COLO829 (cell line): ENCODE measurements at places on chromosomes 1 and 21.

DNA sequence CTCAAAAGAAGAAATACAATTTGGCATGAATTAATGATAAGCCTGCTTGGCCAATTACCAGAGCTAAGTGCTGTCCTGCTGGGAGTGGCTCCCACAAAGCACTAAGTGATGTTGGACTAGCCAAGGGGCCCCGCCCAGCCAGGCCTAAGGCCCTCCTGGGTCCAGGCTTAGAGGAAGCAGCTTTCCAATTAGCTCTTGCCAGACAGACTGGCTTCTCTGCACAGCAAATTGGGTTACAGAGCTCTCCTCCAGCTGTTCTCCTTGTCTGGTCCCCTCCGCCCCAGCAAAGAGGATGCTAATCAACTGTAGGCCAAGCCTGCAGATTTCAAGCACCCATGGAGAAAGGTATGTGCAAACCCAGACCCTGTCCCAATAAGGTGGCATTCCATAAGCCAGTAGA lies 151.9 kb downstream of the DMRTA2 start:
- DNase-seq, result no peak

DNA sequence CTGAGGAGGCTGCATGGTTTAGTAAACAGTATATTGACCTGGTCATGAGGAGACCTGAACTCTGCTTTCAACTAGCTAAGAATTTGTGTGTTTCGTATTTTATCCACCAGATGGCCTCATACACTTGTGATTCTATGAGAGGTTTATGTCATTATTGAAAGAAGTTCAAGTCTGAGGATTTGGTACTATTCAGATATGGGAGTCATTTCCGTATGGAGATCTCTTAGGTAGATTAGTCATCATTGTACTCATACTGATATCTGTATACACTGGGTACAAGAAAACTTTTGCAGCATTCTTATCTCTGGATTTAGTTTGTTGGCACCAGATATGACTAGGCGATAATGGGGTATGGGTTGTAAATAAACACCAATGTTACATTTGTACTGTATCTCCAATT lies 26.6 kb downstream of the ATF6 start:
- DNase-seq, result peak; percentile 63

DNA sequence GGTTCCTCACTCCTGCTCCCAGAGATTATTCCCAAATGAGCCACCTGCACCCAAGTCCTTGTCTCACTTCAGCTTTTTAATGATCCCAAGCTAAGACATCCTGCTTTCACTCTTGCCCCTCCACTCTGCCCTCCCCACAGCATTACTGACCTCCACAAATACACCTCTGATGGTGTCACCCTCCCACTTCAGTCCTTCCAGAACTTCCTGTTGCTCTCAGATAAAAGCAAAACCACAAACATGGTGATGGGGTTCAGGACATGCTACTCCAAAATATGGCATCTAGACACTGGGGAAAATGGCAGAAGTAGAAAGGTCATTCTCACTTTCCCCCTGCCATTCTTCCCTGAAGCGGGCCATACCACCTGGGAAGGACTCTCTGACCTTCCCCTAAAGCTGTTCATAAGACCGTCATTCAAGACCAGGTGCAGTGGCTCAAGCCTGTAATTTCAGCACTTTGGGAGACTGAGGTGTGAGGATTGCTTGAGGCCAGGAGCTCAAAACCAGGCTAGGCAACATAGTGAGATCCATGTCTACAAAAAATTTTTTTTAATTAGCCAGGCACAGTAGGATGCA lies 65.8 kb upstream of the KLHDC7A start:
- DNase-seq, result no peak

DNA sequence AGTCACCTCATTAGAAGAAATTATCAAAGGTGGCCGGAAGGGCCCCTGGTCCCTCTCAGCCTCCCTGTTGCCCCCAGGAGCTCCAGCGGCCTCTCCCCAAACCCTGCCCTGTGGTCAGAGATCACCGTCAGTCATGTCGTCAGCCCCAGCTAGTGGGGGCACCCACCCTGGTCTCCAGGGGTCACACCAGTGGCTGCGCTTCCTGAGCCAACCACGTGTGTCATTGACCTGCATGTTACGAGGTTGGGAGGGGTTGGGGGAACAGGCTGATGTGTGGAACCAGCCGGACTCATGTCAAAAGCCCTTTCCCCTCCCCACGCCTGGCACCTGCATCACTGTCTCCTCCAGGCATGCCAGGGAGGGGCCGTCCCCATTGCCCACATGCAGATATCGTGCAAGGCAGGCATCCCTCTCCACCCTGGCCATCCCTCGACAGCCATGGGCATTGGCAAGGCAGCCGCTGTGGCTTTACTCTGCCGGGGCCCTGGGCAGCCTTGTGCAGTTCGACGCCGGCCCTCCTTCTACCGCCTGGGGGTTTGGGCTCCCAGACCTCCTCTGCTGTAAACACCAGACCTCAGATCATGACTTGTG lies 128.7 kb downstream of the CRYAA start:
- DNase-seq, result no peak

DNA sequence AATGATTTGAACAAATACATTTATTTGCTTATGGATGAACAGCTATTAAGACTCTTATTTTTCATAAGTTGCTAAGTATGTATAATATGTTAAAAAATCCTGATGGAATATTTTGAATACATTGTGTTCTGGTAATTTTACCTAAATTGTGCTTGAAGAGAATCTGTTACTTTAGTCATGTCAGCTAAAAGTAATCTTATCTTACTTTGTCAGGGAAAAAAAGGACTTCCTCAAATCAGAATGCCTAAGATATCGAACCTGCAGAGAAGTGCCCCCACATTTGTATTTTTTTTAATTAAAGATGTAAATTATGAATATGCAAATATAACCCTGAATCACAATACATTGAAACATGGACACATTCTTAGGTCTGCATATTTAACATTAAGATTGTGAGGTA lies 1331.7 kb downstream of the MRPL39 start:
- DNase-seq, result no peak

GRCh38 chr1:56326056-56326455 lies 253.3 kb downstream of the PLPP3 start:
- DNase-seq, result no peak

DNA sequence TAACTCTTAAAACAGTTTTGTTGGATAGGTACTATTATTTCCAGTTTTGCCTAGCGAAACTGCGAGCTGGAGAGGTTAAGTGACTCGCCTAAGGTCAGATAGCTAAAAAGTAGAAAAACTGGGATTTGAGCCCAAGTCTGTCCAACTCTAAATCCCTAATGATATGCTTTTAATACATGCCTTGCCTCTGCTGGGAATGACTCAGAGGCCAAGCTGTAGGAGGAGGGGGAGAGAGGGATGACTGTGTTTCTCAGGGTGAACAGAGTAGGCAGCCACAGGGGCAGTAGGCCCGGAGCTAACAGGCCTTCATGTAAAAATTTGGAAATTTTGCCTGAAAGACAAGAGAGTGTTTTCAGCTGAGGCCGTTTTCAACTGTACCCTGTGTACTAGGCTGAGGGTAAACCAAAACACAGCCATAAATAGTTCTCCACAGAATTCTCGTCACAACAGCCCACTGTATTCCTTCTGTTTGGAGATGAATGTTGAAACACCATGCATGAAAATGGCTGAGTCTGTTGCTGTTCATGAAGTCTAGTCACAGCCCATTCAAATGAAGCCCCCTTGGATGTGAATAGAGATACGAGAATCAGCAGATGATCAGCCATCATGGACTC lies 107.5 kb upstream of the HOOK1 start:
- DNase-seq, result peak; percentile 85

- DNase-seq, result no peak
These were observed at the start of gene S100A6 for GRCh38 chr1:153535242-153536011. S100A6 (minus strand) TSS chr1:153535991; CDS start chr1:153535339, 652 bp downstream.

GRCh38 chr1:240256836-240257503 lies 165.3 kb downstream of the FMN2 start:
- no peak for DNase-seq

- DNase-seq, result no peak
These were observed 78.4 kb upstream of the DISP3 start for GRCh38 chr1:11400567-11400966.

DNA sequence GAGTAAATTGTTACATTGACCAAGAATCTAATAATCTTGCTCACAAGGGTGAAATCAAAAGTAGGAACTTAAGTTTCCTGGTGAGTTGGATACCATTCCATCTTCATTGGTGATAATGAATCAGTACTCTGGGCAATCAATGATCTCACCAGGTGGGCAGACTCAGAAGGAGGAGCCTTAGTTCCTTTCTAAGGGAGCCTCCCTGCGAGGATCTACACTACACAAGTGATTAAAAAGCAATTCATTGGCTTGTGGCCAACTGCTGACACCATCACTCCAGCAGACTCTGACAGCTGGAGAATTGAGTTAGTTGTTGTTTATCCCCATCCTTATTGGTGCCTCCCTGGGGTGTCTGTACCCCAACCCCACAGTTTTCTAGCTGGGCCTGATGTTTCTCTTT lies 84.1 kb upstream of the VANGL1 start:
- no peak for DNase-seq

DNA sequence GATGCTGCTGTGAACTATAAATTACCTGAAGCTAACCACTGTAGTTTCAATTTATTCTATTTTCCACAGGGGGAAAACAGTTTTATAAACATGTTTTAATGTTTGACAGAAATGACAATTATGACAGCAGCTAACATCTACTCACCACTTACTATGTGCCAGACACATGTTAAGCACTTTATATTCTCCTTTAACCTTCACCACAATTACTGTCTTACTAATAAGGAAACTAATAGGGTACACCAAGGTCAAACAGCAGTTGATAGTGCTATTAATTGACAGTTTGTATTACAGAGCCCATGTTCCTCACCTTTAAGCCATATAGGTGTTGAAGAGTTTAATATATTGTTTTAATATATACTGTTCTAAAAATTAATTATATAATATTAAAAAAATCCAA lies 146.4 kb downstream of the EVI5 start:
- DNase-seq, result no peak

DNA sequence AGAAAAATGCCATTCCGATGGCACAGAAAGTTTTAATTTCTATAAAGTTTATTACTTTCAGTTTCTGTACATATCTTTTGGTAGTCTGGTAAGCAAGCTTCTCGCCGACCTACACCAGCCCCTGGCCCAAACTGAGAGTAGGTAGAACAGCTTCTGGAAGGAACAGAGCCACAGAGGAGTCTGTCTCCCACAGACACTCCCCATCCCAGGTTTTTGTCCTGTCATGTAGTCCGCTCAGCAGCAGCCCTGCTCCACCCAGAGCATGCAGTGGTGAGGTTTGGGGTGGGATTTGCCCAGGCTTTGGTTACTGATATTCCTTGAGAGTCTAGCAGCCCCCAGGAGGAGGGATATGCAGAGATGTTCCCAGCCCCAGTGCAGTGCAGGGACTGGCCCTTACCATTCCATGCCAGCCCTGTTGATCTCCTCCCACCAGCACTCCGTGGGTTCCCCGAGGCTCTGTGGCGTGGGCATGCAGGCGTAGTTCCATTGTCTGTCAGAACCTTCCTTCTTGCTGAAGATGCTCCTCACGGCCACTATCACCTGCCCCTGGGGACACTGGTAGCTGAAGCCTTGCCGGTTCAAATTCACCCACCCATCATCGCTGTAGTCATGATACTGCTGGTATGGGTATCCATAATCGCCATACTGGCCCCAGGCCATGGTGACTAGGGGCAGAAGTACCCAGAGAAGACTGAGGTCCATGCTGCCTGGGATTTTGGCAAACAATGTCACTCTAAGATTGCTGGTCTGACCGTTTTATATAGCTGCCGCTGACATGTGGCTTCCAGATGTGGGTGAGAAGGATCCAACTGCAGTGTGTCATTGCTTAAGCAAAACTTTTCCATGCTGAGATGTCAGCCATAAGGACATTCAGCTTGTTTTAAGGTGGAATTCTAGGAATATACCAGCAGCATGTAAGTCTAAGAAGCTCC lies at the start of gene DPT:
Gene DPT (minus strand): TSS at position 734 of the 932 bp plus-strand sequence. CDS start 32 bp downstream, at position 702.
- no peak for DNase-seq

DNA sequence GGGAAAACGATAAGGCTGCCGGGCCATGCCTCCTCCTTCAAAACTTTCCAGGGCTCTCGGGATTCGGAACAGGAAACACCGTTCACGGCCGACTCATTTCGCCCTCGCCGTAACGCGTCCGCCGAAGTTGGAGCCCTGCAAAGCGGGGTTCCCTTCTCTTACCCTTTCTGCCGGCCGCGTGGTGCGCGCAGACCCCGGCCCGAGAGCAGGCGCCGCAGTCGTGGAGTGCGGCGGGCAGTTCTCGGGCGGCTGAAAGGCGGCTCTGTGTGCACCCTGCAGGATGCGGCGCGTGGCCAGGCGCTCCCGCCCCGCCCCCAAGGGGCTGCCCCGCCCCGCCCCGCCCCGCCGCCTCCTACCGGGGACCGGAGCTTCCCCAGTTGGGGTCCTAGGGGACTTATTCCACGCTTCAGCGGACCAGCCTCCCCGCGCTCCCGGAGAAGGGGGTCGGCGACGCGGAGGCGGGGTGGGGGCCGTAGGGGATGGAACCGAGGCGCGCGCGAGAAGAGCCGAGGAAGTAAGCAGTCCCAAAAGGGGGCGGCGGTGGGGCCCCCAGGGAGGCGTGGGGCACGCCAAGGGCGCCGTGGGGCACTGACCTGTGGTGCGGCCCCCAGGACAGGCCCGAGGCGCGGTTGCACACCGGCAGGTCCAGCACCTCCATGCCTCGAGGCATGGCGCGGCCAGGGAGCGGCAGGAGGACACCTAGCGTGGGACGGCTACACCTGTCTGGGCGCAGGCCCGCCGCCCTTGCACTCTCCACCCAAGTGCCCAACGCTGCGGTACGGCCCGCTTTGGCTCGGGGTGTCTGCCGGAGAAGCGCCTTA lies at the start of gene MCOLN2:
Gene MCOLN2 (minus strand): TSS at position 268 of the 821 bp plus-strand sequence. CDS start 241 bp downstream, at position 27.
- DNase-seq, result peak; percentile 34

DNA sequence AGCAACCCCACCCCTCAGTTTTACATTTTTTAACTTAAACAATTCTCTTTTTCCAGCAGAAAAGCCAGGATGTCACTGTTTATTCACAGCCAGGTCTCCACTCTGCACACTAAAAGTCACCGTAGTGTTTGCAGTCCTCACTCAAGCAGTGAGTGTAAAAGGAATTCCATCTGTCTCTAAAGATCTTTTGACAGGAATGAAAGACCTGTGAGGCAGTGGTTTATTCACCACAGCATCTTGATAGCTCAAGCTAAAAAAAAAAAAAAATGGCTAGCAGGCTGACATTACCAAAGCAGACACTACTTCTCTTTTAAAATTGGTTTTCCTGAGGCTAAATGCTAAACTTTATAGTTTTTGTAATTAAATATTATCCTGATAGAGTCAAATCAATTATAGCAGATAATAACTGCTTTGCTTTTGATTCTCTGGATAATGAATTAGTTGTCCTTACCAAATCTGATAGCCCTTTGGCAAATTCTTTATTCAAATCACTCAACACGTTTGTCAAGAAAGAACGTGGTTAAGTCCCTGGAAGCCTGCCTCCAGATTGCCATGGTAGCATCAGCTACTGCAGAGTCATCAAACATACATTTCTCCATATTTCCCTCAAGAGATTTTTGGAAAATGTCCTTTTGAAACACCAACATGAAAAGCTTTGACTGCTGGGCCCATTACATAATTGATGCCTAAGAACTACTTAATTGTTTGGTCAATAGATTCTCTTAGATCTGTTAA lies 22.2 kb upstream of the SLC5A9 start:
- DNase-seq, result no peak
